ENCODE measurements at places on chromosomes 7 and 10. TPM values are rescaled to one million over a fixed set of nuclear protein-coding genes. Genes with fewer than 3 reads are reported as not detected.

Gene C10orf67
- not detected for total RNA-seq

Gene LRRC4
- total RNA-seq, result 0.76 TPM

Gene RHOBTB1
- 62.1 TPM for total RNA-seq

Gene DENND10
- total RNA-seq, result 44.0 TPM

Gene TRPV6
- not detected for total RNA-seq

Gene EVX1
- total RNA-seq, result not detected

Gene PTPRZ1
- under 0.01 TPM for total RNA-seq

Gene PHKG1
- 0.65 TPM for total RNA-seq

Gene KNDC1
- total RNA-seq, result under 0.01 TPM

Gene ASZ1
- not detected for total RNA-seq

Gene NRCAM
- total RNA-seq, result 7.0 TPM

Gene KLF6
- 314 TPM for total RNA-seq

Gene MMD2
- not detected for total RNA-seq

Gene GRM8
- not detected for total RNA-seq

Gene NUPR2
- total RNA-seq, result not detected

Gene GALNT17
- not detected for total RNA-seq

Gene CLDN12
- total RNA-seq, result 14.5 TPM

Gene TMEM60
- total RNA-seq, result 7.9 TPM

Gene SSBP1
- total RNA-seq, result 130 TPM

Gene CLDN15
- total RNA-seq, result 4.5 TPM

Gene CLDN4
- total RNA-seq, result 0.06 TPM

Gene PTPN20
- 0.44 TPM for total RNA-seq

Gene NT5C3A
- total RNA-seq, result 16.2 TPM

Gene TES
- 105 TPM for total RNA-seq

Gene MPP7
- total RNA-seq, result 10.6 TPM

Gene INSYN2A
- total RNA-seq, result not detected

Gene IGFBP1
- 0.81 TPM for total RNA-seq

Gene PRF1
- total RNA-seq, result not detected

Gene H2AZ2
- 210 TPM for total RNA-seq

Gene PPP1R3C
- 0.57 TPM for total RNA-seq

Gene ACHE
- 11.3 TPM for total RNA-seq

Gene UBE2H
- 42.3 TPM for total RNA-seq

Gene LLCFC1
- total RNA-seq, result not detected

Gene KCNH2
- 0.06 TPM for total RNA-seq

Gene AIFM2
- total RNA-seq, result 2.3 TPM

Gene GCK
- total RNA-seq, result 0.25 TPM

Gene ADCYAP1R1
- not detected for total RNA-seq

Gene CFAP70
- 0.25 TPM for total RNA-seq

Gene HYAL4
- 1.2 TPM for total RNA-seq

Gene HGF
- 0.82 TPM for total RNA-seq

Gene SPDYE8
- total RNA-seq, result not detected

Gene LZTS2
- 47.3 TPM for total RNA-seq

Gene TIAL1
- 49.8 TPM for total RNA-seq

Gene TMEM236
- 0.32 TPM for total RNA-seq

Gene AKR1C8
- total RNA-seq, result 0.16 TPM

Gene VWC2
- total RNA-seq, result not detected

Gene CPA2
- total RNA-seq, result not detected

Gene NPFFR1
- not detected for total RNA-seq

Gene TMEM229A
- not detected for total RNA-seq

Gene GPRIN2
- not detected for total RNA-seq

Gene HTR5A
- total RNA-seq, result not detected

Gene DLX6
- total RNA-seq, result not detected

Gene PDSS1
- 5.3 TPM for total RNA-seq

Gene SUPV3L1
- 18.1 TPM for total RNA-seq

Gene TTYH3
- 131 TPM for total RNA-seq

Gene CPVL
- total RNA-seq, result 7.0 TPM

Gene CAV1
- 2,402 TPM for total RNA-seq

Gene SLC29A4
- 3.0 TPM for total RNA-seq

Gene ZNF804B
- total RNA-seq, result not detected
